Activated T-cell treated with anti-CD3 and anti-CD28 coated beads for 48 hours (primary cell): ENCODE measurements at places on chromosomes 2 and 18.
A peak's percentile ranks its signal among the peaks of the same experiment; 100 is the strongest.

DNA sequence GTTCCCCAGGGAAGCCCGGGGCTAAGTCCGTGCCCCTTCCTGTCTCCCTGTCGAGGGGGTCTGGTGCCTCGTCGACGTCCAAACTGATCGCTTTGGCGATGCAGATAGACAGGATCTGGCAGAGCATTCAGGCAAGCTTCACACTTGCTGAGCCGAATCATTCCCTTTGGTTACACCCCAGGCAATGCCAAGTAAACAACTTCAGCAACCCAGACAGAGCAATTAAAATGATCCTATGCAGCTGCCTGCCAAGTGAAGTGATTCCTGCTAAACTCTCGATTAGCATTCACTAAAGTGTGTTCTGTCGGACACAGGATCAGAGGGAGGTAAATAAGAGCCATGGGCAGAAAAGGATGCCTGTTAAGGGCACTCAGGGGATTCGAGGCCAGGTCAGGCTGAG lies 108.2 kb upstream of the RAB12 start:
- DNase-seq: no peak

- DNase-seq: no peak
These were observed 141.4 kb downstream of the BCL2 start for GRCh38 chr18:63177919-63178821.

DNA sequence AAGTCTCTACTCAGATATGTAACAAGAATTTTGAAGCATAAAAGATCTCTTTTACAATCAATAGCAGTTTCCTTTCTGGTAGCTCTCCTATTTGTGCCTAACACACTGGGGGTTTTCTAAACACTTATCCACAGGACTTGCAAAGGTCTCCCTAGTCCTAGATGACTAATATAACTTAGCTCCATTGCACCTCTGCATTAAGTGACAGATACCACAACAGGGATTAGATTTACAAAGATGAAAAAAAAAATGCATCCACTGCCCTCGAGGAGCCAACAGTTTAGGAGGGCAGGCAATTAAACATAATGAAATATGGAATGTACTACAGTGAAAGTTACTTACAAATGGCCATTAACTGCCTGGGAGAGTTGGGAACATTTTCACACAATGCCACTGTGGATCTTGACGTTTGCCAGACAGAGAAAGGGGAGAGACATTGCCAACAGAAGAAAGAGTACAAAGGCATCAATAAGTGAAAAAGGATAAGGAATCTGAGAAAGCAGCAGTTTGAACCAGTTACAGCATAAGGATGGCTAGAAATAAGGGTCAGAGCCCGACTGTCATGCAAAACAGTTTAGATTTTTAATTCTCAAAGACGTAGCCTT lies 14.3 kb downstream of the PPP3R1 start:
- no peak for DNase-seq

- DNase-seq: peak; percentile 75
These were observed at the start of gene SLC30A3 for GRCh38 chr2:27262379-27263286. SLC30A3 (minus strand) TSS chr2:27263047; CDS start chr2:27262906, 141 bp downstream.

DNA sequence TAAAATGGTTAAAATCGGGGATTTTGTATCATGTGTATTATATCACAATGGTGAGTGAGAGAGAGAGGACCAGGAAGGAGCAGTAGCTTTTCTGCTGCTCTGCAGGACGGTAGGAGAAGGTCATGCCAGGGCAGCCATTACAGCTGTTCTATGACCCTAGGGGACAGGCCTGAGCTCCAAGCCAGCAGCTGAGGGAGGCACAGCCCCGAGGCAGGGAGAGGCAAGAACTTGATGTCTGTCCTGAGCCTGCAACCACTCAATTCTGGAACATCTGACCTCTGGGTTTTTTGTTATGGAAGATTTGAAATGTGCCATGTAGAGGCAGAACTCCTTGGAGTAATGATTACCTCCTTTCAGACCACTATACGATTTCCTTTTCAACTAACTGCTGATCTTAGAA lies 135.8 kb upstream of the SH3BP4 start:
- no peak for DNase-seq
